ENCODE measurements at places on chromosomes 3 and 15.

DNA sequence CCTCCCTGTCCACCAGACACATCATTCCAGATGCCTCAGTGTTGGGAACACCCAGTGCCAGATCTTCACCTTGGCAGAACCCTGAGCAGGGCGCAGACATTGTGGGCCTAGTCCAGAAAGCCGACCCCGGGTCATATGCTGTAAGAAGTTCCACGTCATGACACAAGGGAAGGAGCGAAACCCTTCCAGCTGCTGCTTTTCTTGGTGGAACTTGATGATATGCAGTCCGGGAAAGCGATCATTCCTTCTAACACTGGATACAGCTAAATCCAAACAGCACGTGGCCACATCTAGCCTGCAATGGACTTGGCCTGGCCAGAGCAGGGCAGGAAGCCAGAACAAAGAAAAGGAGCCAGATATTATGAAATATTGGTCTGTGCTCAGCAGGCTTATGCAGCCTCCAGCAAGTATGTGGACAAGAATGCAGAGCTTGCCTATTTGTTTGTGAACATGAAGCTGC is 22.0 kb downstream of the GASK1A start:
- no peak for DNase-seq

DNA sequence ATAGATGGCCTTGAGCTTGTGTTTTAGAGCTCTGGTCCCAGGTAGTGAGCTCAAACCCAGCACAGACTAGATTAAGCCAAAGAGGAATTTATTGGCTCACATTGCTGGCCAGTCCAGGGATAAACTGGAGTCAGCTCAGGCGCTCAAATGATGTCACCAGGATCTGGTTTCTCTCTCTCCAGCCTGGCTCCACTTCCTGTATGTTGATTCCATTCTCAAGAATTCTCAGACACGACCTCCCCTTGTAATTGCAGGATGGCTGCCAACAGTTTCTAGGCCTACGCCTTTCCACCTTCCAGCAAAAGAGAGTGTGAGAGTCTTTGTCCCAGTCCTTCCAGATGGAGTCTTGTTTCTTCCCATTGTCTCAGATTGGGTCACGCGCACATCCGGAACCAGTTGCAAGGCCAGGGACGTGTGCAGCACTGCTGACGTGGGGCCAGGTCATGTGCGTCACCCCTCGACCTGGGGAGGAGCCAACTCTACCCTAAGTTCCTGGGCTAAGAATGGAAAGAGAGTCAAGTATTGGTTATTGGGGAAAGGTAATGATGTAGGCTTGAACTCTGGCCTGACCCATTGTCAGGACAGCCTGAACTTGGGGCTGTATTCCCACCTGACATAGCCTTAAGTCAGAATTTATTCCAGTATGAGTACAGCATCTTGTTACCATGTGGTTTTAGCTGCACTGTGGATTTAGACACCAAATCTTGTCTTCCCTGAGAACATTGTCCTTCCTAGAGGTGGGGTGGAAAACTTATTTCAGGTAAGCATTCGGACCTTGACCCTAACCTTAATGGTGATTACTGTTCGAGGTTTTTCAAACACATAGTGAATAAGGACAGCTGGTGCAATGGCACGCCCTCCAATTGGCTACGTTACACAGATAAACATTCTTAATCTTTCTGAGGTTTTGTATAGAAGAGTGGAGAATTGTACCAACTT is 31.6 kb downstream of the CACNA1D start:
- DNase-seq = no peak

DNA sequence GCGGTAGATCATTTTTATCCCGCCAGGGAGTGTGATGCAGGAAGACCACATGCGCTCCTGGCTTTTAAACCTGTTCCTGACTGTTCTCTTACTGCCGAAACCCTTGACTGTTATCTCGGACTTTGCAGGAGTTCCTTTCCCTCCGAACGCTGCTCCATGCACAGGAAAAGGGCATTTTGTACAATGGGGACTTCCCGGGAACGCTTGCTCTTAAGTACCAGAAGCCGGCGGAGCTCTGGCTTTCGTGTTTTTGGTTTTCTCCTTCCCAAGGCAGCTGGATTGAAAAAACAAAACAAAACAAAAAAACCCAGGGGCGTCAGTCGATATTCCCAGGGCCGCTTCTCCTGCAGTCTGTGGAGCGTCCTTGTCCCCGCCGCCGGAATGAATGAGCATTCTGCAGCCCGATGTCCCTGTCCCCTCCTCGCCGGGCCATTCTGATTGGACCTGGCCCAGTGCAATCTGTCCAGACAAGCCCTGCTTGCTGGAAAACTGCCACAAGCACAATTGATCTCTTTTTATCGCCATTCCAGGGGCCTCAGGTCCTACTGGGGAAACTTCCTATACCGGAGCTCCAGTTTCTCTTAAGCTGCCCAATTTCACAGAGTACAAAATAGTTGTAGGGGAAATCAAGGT is 44.8 kb downstream of the SLC6A1 start:
- DNase-seq = no peak

- DNase-seq = no peak
Measured at GRCh38 chr3:73030073-73030597, 31.3 kb upstream of the EBLN2 start.

DNA sequence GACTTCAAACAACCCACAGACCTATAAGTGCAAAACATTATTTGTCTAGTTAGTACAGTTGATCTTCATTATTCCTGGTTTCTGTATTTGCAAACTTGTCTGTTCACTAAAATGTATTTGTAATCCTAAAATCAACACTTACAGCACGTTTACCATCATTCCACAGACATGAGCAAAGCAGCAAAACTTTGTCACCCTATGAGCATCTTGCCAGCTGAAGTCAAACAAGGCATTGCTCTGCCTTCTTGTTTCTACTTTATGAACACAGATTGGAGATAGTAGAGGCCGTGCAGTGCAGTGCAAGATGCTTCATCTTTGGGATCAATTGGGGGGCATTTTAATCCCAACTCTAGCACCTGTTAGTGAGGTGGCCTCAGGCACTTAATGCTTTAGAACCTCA is 202.1 kb downstream of the NLGN1 start:
- DNase-seq = no peak

GRCh38 chr15:45522328-45523165 is at the start of gene SLC30A4:
Gene SLC30A4 (minus strand): TSS chr15:45522755. CDS start chr15:45522354, 401 bp downstream.
- peak; percentile 70 for DNase-seq

DNA sequence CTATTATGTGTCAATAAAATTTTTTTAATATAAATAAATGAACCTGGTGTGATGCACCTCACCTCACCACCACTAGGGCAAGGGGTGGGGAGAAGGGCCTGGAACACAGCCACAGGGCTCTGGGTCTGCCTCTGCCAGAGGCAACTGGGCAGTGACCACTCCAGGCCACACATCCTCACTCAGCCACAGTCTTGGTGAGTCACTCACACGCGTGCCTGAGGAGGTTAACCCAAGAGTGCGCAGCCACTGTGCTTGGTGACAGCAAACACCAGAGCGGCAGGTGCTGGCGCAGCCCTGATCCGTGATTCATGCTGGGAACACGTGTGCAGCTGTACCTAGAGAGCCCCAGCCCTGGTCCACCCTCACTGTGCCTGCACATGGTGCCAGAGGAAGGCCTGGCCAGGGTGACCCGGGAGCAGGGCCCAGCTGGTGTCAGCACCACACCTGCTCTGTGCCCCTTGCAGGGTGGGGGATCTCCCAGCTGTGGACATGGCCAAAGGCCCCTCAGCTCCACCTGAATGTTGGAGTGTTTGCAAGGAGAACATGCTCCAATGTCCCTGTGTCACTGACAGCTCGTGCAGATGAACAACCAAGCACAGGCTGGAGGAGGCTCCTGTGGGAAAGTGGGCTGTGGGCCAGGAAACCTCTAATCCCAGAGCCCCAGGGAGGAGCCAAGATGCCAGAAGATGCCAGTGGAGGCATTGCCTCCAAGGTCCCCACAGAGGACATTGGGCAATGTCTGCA is 2.1 kb downstream of the SLC41A3 start:
- DNase-seq = peak; percentile 6

GRCh38 chr3:54899273-54899672 is 28.6 kb downstream of the LRTM1 start:
- no peak for DNase-seq

DNA sequence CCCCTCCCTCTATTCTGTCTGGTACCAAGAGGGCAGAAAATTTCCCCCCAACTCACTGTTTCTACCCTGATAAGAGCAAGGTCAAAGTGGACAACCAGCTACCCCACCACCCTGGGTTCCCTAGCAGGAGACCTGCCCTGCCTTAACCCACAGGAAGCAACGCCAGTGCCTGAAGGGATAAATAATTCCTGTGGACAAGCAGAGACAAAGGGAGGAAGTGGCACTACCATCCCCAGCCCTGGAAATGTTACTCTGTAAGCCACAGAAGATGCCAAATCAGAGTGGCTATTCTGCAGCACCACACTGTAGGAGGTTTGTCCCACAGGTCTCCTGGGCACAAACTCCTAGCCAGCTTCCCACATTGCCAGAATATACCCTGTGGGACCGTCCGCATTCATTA is 80.1 kb downstream of the DNAH12 start:
- DNase-seq = no peak

- no peak for DNase-seq
Measured at GRCh38 chr3:181756645-181757297, 45.0 kb downstream of the SOX2 start.

DNA sequence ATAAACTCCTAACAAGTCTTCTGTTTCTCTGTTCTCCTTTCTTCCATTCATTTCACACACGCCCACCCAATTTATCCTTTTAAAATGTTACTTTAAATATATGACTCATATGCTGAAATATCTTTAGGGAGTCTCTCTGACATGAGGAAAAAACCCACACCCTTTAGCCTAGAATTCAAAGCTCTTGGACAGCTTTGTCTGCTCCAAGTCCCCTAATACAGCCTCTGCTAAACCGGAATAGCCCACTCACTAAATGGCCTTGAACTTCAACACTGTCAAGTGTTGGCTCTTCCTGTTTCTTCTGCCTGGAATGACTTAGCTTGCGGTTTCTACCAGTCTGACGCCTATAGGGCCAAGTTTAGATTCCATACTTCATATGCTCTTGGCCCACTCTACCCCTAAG is 3.3 kb upstream of the CD96 start:
- DNase-seq = no peak

- DNase-seq = no peak
Measured at GRCh38 chr15:40342416-40343320, 1.9 kb upstream of the CCDC9B start.

GRCh38 chr3:195068084-195069080 is 202.6 kb downstream of the XXYLT1 start:
- DNase-seq = no peak

- DNase-seq = no peak
Measured at GRCh38 chr3:78879295-78879860, 888.4 kb downstream of the ROBO1 start.

GRCh38 chr3:186251948-186252619 is 110.0 kb downstream of the DGKG start:
- DNase-seq = no peak

- no peak for DNase-seq
Measured at GRCh38 chr15:25238126-25238525, 200.7 kb downstream of the UBE3A start.

DNA sequence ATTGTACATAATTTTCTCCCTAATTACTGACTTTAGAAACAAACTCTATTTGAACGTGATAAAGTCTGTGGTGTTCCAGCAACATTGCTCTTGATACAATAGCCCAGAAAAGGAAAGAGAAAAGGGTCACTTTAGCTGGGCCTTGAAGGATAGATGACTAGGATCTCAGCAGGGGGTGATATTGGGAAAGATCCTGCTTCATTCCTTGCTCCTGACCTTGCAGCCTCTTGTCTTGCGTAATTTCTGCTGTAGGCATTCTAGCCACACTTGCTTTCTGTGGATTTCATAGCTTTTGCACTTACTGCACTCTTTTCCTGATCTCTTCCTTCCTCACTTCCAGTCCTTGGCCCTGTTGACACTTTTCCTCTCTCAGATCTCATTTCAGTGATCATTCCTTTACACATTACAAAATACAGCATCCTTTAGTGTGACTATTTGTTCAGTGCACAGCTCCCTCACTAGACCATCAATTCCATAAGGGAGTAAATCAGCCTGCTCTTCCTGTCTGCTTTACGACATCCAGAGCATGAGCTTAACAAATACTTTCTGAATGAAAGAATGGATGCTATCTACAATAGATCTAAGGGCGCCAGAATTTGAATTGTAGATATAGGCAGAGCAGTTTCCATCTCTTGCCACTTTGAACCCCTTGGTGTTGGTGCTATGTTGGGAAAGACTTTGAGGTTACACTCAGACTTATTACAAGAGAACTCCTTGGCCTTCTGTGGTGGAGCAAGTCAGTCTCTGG is 559.6 kb upstream of the MDFIC2 start:
- no peak for DNase-seq

- DNase-seq = no peak
Measured at GRCh38 chr3:54830658-54831057, 97.2 kb downstream of the LRTM1 start.

DNA sequence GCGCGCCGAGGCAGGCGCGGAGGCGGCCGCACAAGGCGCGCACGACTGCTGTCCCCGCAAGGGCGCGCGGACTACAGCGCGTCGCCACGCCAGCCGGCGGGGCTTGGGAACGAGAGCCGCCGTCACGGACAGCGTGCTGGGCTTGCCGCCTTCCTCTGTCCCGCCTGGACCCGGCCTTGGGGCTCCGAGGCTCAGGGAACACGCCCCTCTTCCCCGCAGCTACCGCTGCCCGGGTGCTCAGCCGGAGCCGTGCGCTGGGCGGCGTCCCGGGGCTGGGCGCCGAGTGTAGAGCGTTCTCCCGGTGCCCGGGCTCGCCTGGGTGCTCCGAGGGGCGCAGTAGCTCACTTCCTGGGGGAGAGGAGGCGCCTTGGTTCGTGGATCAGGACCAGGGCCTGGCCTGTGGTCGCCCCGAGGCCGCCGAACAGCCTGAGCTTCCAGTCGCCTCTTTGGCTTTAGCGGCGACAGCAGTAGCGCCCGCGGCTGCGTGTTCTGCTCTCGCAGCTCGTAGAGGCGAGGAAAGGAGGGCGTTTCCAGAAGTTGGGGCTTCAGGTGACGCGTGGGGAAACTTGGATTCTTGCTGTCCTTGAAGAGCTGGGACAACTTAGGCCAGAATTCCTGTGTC is 226.7 kb upstream of the C2CD4B start:
- DNase-seq = no peak

DNA sequence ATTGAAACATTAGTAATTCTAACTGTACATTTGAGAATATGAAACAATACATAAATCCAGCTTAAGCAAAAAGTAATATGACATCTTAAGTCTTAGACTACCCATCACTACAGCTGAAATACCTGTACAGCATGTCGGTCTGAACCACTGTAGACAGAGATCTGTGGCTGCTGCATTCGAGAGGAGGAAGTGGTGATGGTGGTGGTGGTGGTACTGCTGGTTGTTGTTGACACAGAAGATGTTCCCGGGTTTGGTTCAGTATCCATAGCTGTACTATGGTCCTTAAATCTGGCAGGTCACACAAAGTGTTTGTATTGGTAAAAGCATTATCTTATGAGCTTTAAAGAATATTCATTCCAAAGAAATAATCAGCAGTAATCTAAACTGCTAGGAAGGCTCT is 2.9 kb downstream of the PHC3 start:
- peak; percentile 57 for DNase-seq

Measured in CD4-positive, alpha-beta T cell treated with Interleukin-15 for 4 hours (primary cell).